Islet precursor cell (in vitro differentiated cells): ENCODE measurements at places on chromosomes 12 and 14.

DNA sequence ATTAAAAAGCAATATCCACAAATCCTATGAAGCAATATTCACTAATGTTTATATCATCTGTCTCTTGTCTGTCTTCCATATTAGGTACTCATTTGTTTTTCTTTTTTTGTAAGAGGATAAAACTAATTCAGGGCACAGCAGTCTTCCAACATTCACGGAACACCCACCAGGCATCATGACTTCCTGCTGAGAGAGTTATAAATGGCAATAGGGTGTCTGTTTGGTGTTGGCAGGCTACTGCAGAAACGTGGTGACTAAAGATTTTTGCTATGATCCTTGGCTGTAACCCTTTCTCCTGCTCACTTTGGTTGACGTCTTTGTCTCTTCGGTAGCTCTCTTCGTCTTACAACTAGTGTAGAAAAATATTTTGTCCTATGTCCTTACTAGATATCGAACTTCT, 860.6 kb upstream of the MGAT4C start:
- no peak for DNase-seq

DNA sequence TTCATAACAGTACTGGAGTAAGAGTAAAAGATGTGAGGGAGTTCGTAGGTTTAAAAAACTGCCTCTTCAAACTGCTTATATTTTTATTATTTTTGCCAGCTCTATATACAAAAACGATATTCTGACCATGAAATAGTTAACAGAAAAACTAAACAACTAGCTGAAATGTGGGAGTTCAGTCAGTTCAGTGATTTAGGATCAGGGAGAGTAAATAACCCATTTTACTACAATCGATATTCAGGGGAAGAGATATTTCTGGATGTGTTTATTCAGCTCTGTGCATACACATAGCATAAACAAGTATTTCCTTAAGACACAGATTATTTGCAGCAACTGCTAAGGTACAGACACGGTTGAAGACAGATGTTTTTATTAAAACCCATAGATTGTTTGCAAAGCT, 470.9 kb downstream of the TMTC2 start:
- DNase-seq: no peak

- DNase-seq: no peak
Observed at GRCh38 chr14:87626266-87626665, 366.7 kb downstream of the GALC start.

GRCh38 chr14:36857842-36858445, 196.3 kb downstream of the PAX9 start:
- no peak for DNase-seq

DNA sequence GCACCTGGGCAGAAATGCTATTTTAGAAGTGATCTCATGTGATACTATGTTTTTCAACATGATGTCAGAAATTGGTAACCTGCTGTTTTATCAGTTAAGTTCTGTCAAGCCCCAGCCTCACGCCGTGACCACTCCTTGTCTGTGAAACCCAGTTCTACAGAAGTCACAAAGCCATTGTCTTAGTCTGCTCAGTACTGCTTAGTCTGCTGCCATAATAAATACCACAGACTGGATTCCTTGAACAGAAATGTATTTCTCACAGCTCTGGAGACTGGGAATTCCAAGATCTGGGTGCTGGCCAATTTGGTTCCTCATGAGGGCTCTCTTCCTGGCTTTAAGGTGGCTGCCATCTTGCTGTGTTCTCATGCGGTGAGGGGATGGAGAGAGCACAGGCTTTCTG, 176.9 kb downstream of the PRKCH start:
- DNase-seq: no peak

DNA sequence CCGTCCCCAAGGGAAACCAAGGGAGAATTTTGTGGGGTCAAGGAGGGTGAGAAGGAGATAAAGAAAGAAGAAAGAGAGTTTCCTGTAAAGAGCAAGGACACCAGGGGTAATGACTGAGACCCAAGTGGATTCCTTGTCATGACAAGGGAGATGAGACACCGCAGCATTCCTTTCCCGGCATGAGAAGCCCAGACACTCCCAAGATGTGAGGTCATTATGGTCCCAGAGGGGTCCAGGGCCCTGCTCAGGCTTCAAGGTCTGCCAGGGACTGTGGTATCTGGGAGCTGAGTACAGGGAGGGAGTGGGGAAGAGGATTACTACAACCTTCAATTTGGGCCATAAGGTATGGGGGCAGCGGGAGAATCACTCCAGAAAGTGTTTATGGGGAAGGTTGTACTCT, 58.1 kb downstream of the SPTB start:
- peak; percentile 69 for DNase-seq

GRCh38 chr12:4045786-4046494, 172.7 kb upstream of the PARP11 start:
- no peak for DNase-seq
